COR-L47 (cell line): ENCODE measurements at places on chromosomes 12 and 14.

DNA sequence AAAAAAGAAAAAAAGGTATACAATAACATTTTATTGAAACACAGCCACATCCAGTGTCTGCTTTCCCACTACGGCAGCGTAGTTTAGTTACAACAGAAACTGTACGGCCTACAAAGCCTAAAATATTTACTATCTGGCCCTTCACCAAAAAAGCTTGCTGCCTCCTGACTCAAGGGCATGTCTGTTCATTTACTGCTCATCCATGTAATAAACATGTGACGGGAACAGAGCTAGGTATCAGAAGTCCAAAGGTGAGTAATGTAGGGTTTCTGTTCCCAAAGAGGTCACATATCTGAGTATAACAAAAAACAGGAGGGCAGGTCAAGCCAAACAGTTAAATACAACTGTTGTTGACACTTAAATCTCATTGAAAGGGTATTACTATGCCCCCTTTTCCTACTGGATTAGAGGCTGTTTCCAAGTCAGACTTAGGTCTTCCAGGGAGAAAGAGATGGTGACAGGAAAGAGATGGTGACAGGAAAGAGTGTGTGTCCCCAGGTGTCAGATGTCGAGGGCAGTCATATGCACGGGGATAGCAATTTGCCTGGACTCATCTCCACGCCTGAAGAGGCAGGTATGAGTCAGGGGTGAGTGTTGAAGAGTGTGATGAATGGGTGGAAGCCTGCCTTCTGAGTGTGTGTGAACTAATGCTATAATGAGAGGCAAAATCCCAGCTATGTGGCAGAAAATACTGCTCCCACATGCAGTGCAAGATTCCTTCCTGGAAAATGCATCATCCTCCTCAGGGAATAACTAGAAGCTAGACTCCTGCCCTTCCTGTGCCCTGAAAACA lies 77.7 kb downstream of the MAP3K9 start:
- DNase-seq = no peak

DNA sequence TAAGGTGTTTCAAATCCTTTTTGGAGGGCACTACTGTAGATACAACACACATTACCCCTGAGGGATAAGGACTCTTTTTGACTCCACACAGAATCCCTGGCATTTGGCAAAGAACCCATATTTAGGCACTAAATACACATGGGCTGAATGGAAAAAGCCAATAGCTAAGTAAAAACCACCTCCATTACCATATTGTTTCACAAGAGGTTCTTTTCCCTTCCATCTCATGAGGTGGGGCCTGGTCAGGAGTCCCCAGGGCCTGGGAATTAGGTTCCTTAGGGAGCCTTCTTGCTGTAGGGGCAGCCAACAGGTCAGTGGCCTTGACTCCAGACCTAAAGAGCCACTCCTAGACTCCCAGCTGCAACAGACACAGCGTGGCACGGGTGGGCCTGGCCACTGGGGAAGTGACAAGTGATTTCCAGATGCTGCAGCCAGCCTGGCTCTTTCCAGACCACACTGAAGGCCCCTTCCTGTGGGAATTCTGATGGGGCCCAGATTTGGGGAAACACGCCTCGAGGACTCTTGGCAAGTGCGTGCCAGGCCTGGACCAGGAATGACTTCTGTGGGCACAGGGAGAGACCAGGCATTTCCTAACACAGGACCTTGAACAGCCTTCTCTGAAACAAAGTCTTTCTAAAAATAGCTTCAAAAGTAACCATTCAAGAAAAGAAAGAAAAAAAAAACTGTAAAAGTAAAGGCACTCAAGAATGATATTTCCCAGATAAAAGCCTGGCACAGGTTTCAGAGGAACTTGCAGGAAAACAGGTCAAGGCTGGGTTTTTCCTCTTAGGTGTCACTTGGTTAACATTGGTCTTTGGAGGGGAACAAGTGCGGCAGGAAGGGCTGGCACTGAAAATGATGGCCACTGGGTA lies 18.1 kb downstream of the SSH1 start:
- DNase-seq = no peak

DNA sequence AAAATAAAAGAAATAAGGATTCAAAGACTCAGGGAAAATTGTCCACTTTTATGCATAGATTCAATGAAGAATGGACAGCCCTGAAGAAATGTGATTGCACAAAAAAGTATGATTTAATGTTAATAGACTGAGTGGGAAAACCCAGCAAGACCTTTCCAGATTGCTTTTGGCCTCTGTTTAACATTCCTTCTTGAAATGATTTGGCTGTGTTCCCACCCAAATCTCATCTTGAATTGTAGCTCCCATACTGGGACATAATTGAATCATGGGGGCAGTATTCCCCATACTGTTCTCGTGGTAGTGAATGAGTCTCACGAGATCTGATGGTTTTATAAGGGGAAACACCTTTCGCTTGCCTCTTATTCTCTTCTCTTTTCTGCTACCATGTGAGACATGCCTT lies 1316.9 kb upstream of the SEL1L start:
- DNase-seq = no peak

DNA sequence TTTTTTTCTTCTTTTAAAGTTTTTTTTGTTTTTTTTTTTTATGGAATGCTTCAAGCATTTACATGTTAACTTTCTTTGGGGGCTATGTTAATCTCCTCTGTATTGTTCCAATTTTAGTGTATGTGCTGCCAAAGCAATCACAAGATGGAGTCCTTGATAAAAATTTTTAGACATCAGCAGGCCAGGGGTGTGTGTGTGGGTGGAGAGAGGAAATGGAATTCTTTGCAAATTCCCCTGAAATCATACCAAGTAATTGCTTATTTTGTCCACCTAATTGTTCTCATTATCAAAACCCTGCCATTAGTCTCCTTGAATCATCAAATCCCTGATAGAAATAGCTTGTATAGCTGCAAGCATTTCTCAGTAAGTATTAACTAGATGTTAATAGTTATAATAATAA lies 21.7 kb downstream of the RNF212B start:
- DNase-seq = no peak

DNA sequence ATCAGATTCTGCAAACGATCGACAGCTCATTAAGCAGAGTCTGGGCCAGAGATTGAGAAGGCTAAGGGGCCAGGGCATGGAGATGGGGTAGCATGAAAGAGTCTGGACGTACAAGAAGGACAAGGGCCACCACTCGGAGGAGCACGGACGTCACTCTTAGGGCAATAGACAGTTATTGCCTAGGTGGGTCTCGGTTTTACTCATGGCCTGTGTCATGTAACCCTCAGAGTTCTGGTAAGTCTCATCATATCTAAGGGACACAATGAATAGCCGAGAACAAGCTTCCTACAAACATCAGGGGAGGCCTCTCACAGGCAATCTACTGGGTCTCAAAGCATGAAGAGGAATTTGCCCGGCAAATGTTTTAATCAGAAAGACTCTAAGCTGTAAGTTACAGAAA lies 30.4 kb upstream of the ITPK1 start:
- DNase-seq = no peak

DNA sequence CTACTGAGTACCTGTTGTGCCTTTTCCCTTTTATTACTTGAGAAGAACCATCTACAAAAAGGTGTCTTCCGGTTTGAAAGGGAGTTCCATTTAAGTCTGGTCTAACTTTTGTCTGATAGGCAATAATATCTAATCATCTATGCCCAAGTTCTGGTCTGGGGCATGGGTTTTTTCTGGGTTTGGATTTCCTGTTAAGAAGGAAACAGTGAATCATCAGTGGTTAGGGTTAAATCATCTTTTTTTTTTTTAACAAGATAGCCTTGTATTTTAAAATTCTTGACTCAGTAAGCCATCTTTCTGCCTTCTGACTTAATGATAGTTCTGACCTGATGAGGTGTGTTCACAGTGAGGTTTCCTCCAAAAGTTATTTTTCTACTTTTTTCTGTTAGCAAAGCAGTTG lies 29.3 kb upstream of the CPNE8 start:
- no peak for DNase-seq
